Stomach (tissue), 19 donors: ENCODE measurements at places on chromosomes 2 and 18. TPM values are rescaled to one million over a fixed set of nuclear protein-coding genes. Genes with fewer than 3 reads are reported as not detected.

The ST8SIA3 gene
- not detected for polyA plus RNA-seq

The ICA1L gene
- 1.8 TPM for polyA plus RNA-seq

The IFIH1 gene
- 10.7 TPM for polyA plus RNA-seq

The AQP12A gene
- not detected for polyA plus RNA-seq

The PEX13 gene
- 8.1 TPM for polyA plus RNA-seq

The SKOR2 gene
- polyA plus RNA-seq: not detected

The SATB2 gene
- polyA plus RNA-seq: 1.2 TPM

The FHOD3 gene
- 1.7 TPM for polyA plus RNA-seq

The MYOM1 gene
- polyA plus RNA-seq: 2.9 TPM

The AMER3 gene
- polyA plus RNA-seq: 0.08 TPM

The CYP26B1 gene
- polyA plus RNA-seq: not detected

DNA sequence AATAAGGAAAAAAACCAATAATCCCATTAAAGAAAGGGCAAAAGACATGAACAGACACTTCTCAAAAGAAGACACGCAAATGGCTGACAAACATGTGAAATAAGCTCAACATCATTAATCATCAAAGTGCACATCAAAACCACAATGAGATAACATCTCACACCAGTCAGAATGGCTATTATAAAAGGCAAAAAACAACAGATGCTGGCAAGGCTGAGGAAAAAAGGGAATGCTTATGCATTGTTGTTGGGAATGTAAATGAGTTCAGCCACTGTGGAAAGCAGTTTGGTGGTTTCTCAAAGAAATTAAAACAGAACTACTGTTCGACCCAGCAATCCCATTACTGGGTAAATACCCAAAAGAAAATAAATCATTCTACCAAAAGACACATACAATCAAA, 285.6 kb downstream of the NR4A2 start:
- no peak for DNase-seq

- DNase-seq: peak; percentile 17
Measured at GRCh38 chr2:127611076-127611925, 34.7 kb upstream of the GPR17 start.

GRCh38 chr2:208556983-208557484, 150.4 kb downstream of the PTH2R start:
- DNase-seq: peak; percentile 21

DNA sequence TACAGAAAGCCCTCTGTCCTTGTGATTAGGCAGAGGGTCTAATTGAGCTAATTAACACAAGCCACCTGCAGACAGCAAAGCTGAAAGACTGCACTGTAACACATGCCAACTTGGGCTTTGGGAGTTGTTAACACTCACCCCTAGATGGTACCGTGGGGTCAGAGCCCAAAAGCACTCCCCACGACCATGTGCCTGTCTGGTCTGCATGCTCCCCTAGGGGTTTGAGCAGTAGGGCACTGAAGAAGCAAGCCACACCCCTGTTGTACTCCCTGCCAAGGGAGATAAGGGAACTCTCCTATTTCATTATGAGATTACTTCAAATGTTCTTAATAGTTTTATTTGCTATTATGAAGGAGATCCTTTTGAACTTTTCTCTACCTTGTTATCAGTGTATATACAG, 560.1 kb upstream of the FSHR start:
- peak; percentile 8 for DNase-seq

GRCh38 chr2:10329880-10330699, 27.4 kb downstream of the HPCAL1 start:
- DNase-seq: no peak

DNA sequence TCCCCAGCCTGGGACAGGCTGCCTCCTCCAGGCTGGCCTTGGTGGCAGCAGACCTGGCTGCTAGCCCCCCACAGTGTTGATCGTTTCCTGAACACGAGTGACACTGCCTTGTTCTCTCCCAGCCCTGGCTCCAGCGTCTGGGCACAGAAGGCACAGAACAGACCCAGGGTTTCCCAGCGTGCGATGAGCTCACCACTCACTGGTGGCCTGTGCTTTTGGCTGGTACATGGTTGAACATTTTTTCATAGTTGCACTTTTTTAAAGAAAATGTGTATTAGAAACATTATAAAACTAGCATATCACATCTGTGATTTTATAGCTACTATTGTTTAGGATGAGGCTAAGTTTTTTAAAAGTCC, 40.9 kb downstream of the SCTR start:
- DNase-seq: no peak

DNA sequence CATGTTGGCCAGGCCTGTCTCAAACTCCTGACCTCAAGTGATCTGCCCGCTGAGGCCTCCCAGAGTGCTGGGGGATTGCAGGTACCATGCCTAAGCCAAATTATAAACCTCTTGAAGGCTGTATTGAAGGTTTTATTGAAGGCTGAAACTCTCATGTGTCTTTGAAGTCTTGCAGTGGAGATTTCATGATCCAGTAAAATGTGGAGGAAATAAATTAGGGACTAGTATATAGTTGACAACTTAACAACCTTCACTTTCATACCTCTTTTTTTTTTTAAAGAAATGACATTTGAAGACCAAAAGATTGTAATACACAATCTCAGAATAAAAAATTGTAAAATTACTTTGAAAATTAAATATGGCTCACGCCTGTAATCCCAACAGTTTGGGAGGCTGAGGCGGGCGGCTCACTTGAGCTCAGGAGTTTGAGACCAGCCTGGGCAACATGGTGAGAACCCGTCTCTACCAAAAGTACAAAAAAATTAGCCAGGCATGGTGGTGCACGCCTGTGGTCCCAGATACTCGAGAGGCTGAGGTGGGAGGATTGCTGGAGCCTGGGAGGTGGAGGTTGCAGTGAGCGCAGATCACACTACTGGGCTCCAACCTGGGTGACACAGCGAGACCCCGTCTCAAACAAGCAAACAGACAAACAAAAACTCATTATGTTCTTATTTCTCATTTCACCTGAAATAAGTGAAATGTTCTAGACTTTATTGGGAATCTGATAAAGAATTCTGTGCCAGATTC, 8.0 kb downstream of the EML4 start:
- DNase-seq: no peak

DNA sequence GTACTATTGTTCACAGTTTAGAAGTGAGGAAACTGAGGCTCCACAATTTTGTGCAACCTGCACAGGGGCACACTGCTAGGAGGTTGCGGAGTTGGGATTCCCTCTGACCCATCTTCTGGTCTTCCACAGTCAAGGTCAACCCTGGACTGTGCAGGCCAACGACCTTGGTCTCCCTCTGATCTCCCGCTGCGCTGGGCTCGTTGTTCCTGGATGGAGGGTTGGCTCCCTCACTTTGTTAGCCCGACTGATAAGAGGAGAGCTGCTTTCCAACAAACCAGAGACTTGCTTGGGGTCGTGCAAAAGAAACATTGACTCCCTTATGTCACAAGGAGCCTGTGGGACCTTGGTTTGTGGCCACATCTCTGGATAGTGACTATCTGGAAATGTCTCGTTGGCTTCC, 187.6 kb downstream of the MYCN start:
- DNase-seq: no peak

DNA sequence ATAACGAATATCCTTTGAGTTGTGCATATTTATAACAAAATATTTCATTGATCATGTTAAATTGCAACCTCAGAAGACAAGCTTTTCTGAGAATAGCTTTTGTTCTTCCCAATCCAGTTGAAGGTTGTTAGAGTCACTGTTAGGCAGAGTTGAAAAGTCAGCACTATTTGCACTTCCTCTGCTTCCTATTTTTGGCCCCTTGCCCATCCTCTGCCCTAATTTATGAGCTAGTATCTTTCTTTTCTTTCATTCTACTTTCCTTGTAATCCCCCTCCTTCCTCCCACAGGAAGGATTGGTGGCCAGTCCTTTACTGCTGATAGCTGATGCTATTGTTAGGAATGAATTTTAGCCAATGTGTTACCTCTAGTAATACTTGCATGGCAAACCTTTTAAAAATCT, 4.9 kb downstream of the RALB start:
- no peak for DNase-seq

- DNase-seq: no peak
Measured at GRCh38 chr18:70110678-70111077, 94.8 kb downstream of the RTTN start.

DNA sequence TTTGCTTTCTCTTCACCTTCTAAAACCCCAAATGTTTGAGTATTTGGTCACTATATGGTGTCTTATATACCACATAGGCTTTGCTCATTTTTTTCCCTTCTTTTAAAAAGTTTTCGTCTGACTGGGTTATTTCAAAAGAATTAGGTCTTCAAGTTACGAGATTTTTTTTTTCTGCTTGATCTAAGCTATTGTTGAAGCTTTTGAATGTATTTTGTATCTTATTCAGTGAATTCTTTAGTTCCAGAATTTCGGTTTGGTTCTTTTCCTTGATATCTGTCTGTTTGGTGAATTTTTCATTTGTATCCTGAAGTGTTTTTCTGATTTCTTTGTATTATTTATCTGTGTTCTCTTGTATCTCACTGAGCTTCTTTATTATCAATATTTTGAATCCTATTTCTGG, 93.5 kb downstream of the ARL6IP6 start:
- DNase-seq: no peak

GRCh38 chr18:75132098-75132870, 76.7 kb downstream of the PTGR3 start:
- no peak for DNase-seq

GRCh38 chr2:239311132-239312040, 89.4 kb downstream of the HDAC4 start:
- DNase-seq: peak; percentile 25

- DNase-seq: peak; percentile 99
Measured at GRCh38 chr2:119366649-119367471, at the start of the genes C2orf76 and DBI. TSS of gene C2orf76 (minus strand) at chr2:119366834. CDS start at chr2:119339959, 26,875 bp downstream. TSS of gene DBI (plus strand) at chr2:119366977. CDS start at chr2:119367052, 75 bp downstream.

DNA sequence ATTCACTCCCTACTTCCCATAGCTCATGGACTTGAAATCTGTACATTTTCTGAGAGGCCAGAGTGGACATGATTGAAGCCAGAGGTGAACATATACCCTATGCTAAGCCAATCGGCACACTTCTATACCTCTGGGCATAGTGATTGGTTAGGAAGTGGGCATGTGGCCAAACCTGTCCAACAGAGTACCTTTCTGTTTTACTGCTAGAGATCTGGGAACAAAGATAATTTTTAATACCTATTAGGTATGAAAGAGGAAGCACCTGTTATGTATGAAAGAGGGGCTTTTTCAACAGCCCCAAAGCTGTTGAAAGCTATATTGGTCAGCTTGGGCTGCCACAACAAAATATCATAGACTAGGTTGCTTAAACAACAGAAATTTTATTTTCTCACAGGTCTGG, 27.7 kb downstream of the METTL8 start:
- no peak for DNase-seq

- DNase-seq: no peak
Measured at GRCh38 chr18:14970027-14970426, 222.1 kb downstream of the ANKRD30B start.

DNA sequence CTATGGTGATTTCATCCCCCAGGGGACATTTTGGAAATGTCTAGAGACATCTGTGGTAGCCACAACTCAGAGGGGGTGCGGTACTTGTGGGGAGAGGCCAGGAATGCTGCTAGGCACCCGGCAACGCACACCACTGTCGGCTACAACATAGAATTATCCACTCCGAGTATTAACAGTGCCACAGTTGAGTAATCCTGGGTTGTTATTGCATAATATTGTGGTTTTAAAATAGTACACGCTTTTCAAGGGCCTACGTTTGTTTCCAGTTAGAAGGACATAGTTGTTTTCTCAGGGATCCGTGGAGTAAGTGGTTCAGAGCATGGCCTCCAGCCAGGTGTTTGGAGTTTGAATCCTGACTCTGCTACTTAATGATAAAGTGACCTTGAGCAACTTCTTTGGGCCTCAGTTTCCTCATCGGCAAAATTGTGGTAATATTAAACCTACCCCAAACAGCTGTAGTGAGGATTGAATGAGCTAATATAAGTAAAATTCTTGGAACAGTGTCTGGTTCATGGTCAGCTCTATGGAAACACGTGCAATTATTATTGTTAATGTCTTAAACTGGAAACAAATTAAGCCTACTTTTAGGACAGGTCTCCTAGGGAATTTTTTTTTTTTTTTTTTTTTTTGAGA, 24.5 kb downstream of the CYP27A1 start:
- peak; percentile 44 for DNase-seq

DNA sequence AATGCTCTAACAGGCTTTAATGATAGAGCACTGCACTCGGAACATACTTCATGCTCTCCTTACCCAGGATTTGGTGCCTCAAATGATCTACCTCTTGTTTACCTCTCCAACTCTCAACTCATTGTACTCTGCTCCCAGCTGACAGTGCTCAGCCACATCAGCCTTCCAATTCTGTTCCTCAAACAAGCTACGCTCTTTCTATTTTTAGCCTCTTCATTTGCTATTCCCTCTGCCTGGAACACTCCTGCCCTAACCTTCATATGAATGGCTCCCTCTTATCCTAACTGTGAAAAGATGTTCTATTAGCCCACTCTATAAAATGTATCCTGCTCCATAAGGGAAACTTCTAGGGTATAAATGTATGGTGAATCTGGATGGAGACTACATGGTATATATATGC, 42.5 kb downstream of the PIGN start:
- no peak for DNase-seq

GRCh38 chr18:55522011-55522410, 66.0 kb downstream of the TCF4 start:
- no peak for DNase-seq

- DNase-seq: no peak
Measured at GRCh38 chr2:128732976-128733431, 414.3 kb upstream of the HS6ST1 start.

- DNase-seq: peak; percentile 17
Measured at GRCh38 chr2:66596256-66596655, 161.3 kb downstream of the MEIS1 start.

DNA sequence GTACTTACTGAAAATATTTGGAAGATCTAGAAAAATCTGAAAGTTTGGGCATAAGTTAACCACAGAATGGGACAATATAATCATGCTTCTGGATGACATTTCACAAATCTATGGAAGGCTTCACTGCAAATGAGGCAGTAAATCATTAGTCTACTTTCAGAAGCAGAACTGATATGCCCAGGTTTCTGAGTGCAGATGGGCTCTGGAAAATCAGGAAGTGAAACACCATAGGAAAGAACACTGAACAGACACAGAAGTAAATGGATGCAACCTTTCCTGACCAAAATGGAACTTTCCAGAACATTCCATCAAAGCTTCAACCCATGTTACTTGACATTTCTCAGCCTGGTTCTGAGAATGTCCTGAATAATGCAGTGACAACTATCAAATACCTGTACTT, 55.1 kb downstream of the KCNG3 start:
- DNase-seq: no peak

GRCh38 chr2:70806620-70807019, 13.8 kb downstream of the CLEC4F start:
- DNase-seq: no peak

DNA sequence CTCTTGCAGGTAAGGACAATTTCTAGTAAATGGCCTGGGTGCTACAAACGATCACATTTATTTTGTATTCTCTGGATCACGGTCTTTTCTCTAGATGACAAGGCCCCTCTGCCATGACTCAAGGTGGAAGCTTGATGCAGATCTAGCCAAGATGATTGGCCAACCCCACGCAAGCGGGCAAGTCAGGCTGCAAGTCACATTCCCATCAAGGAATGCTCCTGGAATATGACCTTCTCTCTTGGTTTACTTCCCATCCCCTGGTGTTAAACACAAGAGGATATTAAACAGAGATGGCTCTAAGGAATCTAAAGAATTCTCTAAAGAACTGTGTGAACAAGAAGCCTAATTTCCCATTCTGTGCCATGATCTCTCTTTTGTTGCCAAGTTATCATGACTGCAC, 97.3 kb upstream of the SERPINE2 start:
- DNase-seq: no peak

GRCh38 chr2:1593371-1594122, 150.8 kb downstream of the PXDN start:
- DNase-seq: no peak
